ENCODE measurements at places on chromosomes 4 and X. TPM values are rescaled to one million over a fixed set of nuclear protein-coding genes. Genes with fewer than 3 reads are reported as not detected.

KDR gene
- 2.5 TPM for polyA plus RNA-seq

PORCN gene
- 15.6 TPM for polyA plus RNA-seq

SPP1 gene
- 0.59 TPM for polyA plus RNA-seq

PASD1 gene
- polyA plus RNA-seq, result not detected

PNMA6A gene
- 0.15 TPM for polyA plus RNA-seq

ADH1B gene
- polyA plus RNA-seq, result 72.0 TPM

KLHL13 gene
- polyA plus RNA-seq, result 3.0 TPM

Data from esophagus (tissue), 2 donors.